ENCODE measurements at places on chromosomes 7 and 10.

- DNase-seq = no peak
Observed at GRCh38 chr7:89987665-89988064, 166.6 kb upstream of the STEAP1 start.

DNA sequence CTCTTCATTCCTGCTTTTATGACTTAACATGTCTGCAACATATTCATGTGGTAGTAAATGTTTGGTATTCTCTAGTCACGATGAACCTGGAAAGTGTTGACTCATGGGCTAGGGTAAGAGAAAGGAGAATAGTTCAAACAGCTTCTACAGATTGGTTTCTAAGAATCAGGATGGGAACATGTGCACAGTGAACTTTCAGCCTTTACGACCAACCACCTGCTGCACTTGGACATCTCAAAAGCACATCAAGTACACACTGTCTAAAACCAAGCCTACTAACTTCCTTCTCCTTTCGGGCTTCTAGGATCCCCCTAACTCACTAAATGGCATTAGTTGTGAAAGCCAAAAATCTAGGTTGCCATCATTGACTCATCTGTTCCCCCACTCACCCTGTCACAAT lies 85.5 kb downstream of the CUL2 start:
- no peak for DNase-seq

DNA sequence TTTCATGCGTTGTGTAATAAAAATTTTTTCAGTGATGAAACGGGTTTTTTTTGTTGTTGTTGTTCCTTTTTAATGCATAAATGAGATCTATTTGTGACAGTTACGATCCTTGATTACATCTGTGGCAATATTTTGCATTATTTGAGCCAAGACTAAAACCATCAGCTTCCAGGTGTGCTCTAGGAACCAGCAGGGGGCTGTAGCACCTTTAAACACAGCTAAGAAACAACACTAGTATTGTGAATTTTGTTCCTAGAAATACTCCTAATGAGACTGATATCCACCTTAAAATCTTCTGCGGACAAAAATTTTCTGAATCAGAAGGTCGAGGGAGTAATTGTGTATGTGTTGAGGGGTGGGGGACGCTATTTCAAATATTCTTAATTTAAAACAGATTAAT lies 52.6 kb downstream of the FGFBP3 start:
- DNase-seq = no peak

GRCh38 chr7:129617652-129618051 lies 6.1 kb downstream of the NRF1 start:
- no peak for DNase-seq

GRCh38 chr10:70457759-70458305 lies 16.4 kb upstream of the NODAL start:
- DNase-seq = no peak

- no peak for DNase-seq
Observed at GRCh38 chr10:33327751-33328150, 6.7 kb downstream of the NRP1 start.

- no peak for DNase-seq
Observed at GRCh38 chr10:60789340-60789739, 11.1 kb downstream of the CDK1 start.

- DNase-seq = no peak
Observed at GRCh38 chr10:12382956-12383531, 33.7 kb downstream of the CAMK1D start.
